ENCODE measurements at places on chromosomes 12 and 14.

- DNase-seq, result no peak
Observed at GRCh38 chr12:58233886-58234285, 292.5 kb downstream of the ATP23 start.

DNA sequence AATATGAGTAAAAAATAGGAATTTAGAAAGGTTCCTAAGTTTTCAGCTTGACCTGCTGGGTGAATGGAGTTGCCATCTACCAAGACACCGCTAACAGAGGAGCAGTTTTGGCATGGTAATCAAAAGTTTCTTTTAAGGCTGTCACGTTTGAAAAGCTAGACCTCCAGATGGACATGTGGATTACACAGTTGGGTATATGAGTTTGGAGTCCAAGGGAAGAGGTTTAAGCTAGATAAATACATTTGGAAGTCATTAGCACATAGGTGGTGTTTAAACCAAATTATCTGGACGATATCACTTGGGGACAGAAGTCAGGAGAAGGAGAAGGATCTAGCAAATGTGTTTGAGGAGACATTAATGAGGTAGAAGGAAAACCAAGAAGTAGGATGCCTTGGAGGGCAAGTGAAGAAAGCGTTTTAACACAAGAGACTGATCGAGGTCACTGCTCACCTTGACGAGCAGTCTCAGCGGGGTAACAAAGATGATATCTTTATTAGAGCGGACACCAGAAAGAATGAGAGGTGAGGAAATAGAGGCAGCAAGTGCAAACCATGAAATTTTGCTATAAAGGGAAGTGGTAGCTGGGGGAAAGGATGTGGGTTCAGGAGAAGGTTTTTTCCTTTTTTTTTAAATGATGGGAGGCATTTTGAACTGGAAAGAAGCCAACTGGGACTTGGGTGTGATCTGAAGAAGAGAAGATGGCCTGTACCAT lies 17.6 kb downstream of the PNP start:
- DNase-seq, result no peak

DNA sequence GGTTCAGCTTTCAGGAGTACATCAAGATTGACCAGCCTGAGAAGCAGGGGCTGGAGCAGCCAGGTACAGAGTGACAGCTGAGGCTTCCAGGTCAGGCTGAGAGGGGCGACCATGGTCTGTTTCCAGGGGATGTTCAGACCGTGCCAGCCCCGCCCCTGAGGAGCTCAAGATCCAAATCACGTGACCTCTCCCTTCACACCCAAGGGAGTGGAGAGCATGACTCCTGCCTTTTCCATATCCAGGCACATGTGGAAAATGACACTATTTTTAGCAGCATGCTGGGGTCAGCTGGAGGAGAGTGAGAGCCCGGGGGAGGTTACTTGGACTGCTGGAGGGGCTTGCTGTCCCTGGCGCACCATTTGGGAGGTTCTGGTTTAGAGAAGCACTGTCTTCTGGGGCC lies 92.7 kb downstream of the B4GALNT3 start:
- no peak for DNase-seq

DNA sequence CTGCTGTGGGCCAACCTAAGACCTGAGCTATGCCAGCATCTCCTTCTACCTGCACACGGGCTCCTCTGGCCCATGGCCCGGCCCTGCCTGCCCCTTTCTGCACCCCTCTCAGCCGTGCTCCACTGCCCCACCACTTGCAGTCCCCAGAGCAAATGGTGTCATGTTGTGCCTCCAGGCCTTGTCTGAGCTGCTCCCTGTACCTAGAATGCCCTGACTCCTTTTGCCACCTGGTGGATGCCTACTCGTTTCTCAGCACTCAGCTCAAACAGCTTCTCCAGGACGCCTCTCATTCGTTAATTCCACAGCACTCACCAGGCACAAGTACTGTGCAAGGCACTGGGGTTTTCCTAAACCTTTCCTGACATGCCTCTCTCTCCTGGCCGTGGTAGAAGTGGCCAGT lies 63.2 kb upstream of the PNMA1 start:
- DNase-seq, result no peak

GRCh38 chr12:111529424-111530368 lies 69.4 kb downstream of the ATXN2 start:
- peak; percentile 53 for DNase-seq

- DNase-seq, result no peak
Observed at GRCh38 chr12:7934091-7934888, 1.7 kb downstream of the SLC2A3 start.
